Stimulated activated CD4-positive, alpha-beta T cell treated with anti-CD3 and anti-CD28 coated beads, Interleukin-15, amount 100 ng/mL, for 1 hour (primary cell): ENCODE measurements at places on chromosomes 4 and X.

GRCh38 chrX:23228950-23229448 is 105.7 kb upstream of the PTCHD1 start:
- DNase-seq = no peak

DNA sequence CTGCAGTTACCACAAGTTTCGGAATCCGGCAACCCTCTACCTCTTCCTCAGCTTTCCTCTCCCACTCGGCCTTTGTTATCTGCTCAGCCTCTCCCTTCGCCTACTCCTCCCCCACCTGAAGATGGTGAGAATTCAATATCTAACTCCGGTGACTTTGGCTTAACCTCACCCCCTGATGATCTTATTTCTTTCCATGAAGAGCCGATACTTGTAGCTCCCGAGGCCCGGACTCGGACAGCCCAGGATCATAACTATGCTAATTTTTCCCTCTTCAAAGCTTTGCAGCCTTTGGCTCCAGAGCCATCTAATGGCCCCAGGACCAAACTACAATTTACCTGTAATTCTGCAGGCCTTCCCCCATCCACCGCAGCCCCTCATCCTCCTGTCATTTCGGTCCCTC is 32.0 kb upstream of the MGST2 start:
- no peak for DNase-seq

DNA sequence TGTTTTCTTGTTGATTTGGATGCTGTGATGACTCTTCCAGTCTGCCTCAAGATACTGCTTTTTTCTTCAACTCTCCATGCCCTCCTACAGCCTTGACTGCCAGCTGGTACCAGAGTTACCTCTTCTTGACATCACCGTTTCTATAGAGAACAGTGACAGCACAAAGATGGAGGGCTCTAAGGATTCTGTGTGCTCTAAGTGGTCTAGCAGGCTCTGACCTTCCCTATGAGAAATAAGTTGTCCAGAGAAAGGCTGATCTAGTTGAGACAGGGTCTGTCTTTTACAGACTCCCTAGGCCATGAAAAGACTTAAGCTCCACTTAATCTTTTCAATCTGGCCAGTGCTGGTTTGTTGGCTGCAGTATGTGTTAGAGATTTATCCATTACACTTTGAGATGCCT is at the start of gene AKAP4:
TSS of gene AKAP4 (minus strand) at position 101 of the 400 bp plus-strand sequence. CDS start 118 bp downstream, outside the sequence.
- DNase-seq = no peak

- no peak for DNase-seq
Measured at GRCh38 chr4:93183576-93183975, 645.0 kb upstream of the ATOH1 start.

DNA sequence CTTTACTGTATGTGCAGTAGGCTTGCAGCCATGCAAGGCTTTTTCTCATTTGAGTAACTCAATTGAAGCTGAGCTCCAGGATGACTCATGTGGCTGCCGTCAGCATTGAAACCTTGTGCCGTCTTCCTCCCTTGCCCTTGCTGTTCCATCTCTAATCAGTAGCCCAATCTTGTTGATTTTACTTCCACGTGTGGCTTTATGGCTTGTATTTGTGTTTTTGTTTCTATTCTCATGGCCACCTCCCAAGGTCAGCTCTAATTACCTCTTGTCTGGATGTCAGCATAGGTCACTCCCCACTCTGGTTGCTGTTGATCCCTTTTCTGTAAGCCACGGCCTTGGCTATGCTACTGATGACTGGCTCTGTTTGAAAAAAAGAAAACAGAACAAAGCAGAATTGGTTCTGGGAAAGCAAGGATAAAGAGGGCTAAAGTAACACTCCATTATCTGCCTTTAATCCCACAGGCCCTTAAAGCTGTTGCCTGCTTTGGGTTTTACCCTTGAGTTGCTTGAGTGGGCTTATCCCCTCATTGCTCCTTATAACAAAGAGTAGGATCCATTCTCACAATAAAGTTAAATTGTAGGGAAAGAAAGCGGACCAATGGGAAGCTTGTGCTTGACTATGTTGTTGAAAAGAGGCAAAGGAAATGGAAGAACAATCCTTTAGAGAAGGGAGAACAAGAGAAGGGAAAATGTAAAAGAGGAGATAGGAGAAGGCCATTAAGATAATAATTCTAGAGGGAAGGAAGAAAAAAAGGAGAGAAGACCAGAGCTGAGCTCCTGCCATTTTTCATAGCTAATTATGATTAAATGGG is 173.9 kb upstream of the PGRMC2 start:
- DNase-seq = no peak

DNA sequence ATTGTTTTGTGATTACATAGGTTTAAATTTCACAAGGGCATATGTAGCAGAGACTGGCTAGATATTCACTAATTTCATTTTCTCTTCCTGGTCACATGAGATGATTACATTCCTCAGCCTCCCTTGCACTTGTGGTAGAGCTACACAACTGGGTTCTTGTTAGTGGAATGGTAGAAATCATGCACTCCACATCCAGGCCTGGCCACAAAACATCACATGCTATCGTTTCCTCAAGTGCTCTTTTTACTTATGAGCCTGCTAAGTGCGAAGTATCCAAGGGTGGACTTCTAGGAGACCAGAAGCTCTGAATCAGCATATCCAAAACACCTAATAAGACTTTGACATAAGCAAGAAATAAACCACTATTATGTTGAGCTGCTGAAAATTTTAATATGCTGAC is 26.4 kb upstream of the HPGDS start:
- no peak for DNase-seq

GRCh38 chr4:52643785-52644244 is 15.3 kb downstream of the USP46 start:
- no peak for DNase-seq

DNA sequence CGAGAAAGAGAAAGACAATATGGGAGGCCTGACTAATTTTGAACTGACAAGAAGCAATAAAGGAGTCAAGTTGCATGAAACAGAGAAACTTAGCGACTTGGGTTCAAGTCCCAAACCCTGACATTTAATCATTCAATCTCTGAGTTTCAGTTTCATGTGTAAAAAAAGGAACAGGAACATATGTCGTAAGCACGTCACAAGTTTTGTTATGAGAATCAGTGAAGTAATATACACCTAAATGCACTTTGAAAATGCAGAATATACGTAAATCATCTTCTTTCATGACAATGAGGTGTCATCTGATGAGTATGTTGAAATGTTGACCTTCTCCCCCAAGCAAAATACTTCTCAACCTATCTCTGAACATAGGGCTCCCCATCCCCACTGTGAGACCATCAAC is 10.4 kb downstream of the ACOT9 start:
- DNase-seq = no peak

DNA sequence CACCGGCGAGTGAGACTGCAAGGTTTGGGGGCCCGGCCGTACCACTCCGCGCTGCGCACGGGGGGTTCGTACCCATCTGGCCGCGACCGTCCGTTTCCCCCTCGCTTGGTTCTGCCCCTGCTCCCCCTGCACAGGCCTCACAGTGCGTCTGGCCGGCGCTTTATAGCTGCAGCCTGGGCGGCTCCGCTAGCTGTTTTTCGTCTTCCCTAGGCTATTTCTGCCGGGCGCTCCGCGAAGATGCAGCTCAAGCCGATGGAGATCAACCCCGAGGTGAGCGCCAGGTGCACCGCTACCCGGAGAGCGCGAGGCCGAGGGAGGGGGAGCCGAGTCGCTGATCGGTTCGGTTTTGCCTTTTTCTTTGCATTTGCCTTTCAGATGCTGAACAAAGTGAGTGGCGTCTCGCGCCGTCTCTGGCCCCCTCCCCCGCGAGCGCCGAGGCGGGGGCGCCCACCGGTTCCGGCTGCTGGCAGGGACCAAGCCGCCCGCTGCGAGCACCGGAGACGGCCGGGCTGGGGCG is at the start of gene UCHL1:
TSS of gene UCHL1 (plus strand) at position 189 of the 517 bp plus-strand sequence. CDS start at position 238, 49 bp downstream.
- DNase-seq = no peak

GRCh38 chrX:40864972-40865371 is 129.6 kb upstream of the MED14 start:
- no peak for DNase-seq

- no peak for DNase-seq
Measured at GRCh38 chr4:141705747-141706377, 69.5 kb downstream of the IL15 start.

DNA sequence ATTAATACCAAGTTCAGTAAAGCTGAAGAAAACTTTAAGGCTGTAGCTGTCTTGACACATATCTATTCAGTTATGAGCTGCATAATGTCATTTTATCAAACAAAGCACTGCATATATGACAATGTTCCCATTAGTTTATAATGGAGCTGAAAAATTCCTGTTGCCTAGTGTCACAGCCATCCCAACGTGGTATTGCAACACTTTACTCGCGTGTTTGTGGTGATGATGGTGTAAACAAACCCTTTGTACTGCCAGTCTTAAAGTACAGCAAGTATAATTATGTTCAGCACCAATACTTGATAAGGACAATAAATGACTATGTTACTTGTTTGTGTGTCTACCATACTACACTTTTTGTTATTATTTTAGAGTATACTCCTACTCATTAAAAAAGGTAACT is 1415.6 kb upstream of the PCDH7 start:
- no peak for DNase-seq

DNA sequence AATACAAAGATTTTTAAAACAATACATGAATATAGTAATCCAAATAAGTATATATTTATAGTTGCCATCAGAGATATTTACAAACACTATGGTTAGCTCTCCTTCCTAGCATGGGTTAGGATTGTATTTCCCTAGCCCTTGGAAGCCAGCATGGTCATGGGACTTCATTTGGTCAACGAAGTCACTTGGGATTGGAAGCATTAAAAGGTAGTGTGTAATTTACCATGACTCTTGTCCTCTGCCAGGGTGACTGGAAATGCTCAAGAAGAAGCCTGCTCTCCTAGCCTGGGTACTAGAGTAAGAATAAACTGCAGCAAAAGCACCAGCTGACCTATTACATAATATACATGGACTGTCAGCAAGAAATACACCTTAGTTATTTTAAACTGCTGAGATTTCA is 102.9 kb downstream of the COL25A1 start:
- DNase-seq = no peak

GRCh38 chrX:32825009-32825408 is 386.3 kb downstream of the DMD start:
- DNase-seq = no peak

DNA sequence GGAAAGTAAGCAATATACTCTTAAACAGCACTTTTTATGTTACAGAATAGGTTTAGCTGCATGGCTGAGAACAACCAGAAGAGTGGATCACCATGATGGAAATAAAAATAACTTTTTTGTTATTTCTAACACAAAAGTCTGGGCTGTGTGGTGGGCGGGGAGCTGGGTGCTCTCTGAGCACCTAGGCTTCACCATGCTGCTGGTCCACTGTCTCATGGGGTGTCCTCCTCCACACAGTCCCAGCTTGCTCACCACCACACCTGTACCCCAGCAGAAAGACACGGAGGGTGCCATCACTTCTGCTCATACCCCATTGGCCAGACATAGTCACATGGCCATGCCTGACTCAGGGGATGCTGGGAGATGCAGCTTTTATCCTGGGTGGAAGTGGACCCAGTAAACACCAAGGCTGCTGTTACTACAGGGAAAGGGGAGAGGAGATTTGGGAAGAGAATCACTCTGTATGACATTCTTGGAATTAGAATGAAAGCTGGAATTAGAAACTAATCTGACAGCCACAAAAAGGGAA is 45.0 kb downstream of the CPZ start:
- DNase-seq = no peak

- DNase-seq = no peak
Measured at GRCh38 chr4:185800266-185800945, 11.6 kb downstream of the SORBS2 start.

DNA sequence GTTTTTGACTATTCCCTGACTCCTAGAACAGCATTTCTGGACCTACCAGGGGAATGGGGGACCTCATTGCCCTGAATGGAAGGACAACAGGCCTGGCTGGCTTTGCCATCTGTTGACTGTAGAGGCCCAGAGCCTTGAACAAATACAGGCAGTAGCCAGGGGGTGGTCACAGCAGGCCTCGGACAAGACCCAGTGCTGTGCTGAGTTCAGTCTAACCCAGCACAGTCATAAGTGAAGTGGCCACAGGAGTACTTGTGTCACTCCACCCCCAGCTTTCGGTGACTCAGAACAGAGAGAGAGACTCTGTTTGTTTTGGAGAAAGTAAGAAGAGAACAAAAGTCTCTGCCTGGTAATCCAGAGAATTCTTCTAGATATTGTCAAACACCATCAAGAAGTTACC is 310.0 kb downstream of the PRR32 start:
- no peak for DNase-seq

DNA sequence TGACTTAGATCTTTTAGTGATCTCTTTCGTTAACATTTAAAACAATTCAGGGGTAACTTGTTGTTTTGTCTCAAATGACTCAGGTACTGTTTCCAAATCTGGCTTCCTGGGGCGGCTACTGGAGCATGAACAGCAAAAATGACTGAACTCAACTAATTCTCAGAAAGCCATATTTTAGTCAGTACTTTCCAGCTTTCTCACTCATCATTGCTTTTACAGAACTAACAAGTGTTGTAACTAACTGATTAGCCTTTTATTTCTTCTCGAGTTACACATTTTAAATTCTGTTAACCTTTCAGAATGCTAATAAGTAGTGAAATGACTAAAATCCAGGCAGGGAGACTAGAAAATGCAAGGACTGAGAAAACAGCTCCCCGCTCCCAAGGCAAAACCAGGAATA is 55.3 kb downstream of the JADE3 start:
- no peak for DNase-seq

DNA sequence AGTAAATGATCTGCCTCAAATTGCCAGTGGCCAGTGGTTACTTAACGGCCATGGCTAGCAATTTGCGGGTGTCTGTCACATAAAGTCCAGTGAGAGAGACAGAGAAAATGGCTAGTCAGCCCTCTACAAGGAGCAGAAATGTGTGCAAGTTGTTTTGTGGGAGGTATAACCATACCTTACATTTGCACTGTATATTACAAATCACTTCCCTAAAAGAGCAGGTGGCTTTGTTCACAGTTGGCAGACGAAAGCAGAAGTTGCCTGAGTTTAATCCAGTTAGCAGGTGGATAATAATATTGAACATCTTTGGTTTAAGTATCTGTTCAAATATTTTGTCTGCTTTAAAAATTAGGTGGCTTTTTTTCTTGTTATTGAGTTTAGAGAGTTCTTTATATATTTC is 15.6 kb downstream of the SRPX start:
- DNase-seq = no peak

- no peak for DNase-seq
Measured at GRCh38 chr4:7887436-7887835, 52.2 kb downstream of the AFAP1 start.

DNA sequence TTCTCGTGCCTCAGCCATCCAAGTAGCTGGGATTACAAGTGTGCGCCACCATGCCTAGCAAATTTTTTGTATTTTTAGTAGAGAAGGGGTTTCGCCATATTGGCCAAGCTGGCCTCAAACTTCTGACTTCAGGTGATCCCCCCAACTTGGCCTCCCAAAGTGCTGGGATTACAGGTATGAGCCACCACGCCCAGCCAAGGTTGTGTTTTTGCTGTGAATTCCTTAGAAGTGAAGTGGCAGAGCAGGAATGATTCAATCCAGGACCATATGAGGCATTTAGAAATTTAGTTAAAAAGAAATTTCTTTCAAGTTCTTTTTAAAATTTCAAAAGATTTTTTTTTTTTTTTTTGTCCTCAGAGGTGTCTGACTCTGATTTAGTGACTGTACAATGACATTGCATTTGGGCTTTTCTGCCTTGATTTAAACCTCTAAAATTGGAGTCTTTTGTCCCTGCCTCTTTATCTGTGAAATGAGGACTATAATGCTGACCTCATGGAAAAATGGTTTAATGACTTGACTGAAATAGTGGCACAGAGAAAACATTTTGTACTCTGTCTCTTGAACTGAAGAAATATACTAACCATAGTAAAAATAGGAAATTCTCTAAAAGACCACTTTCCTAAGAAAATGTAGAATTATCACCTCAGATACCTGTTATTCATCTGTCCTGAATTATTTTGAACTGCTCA is 59.9 kb downstream of the CXCL13 start:
- DNase-seq = no peak
